ENCODE measurements at places on chromosomes 2 and 18. TPM values are rescaled to one million over a fixed set of nuclear protein-coding genes. Genes with fewer than 3 reads are reported as not detected.

Gene ADRA2B
- 0.84 TPM for polyA plus RNA-seq

GRCh38 chr2:42566837-42567321, 1.6 kb upstream of the MTA3 start:
- peaks cover 27% of the 10 kb centered on the region for H3K4me1 ChIP-seq
- peaks cover 3% of the 10 kb centered on the region for H3K36me3 ChIP-seq
- no peak overlapping the region for H3K4me3 ChIP-seq
- H3K27ac ChIP-seq, result peak overlapping the region; percentile 76

DNA sequence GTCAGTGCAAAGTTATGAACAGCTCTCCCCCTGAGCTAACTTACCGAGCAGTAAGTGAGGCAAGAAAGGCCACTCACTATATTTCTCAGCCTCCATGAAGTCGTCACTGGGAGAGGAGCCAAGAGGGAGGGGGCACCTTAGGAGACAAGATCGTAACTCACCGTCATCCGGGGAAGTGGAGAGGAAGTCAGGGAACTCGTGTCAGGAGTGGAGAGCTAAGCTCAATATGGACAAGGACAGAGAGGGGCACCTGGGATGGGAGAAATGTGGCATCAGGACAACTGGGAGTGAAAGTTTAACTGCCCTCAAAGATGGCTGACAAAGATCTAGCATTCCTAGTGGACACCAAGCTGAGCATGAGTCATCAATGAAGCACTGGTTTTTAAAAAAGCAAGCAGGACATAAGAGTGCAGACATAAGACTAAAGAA, 37.1 kb downstream of the BCL11A start:
- no peaks in the 10 kb centered on the region for H3K27me3 ChIP-seq
- H3K4me3 ChIP-seq, result no peak overlapping the region
- no peak overlapping the region for H3K27ac ChIP-seq
- H3K36me3 ChIP-seq, result peaks cover 6% of the 10 kb centered on the region

DNA sequence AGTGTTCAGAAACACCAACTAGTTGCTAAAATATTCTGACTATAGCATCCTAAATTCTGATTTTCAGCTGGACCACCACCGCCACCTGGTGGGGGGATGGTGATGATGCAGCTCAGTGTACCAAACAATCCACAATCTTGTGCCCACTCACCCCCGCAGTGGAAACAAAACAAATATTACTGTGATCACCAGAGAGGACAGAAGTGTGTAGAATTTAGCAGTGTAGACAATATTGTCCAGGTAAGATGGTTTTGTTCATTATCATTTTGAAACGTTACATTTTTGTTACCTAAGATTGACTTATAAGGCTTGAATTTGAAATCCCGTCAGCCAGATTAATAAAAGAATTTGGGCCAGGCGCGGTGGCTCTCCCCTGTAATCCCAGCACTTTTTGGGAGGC, 31.7 kb upstream of the UBXN4 start:
- DNase-seq, result peak; percentile 24
- H3K4me1 ChIP-seq, result no peaks in the 10 kb centered on the region
- H3K36me3 ChIP-seq, result peaks cover 2% of the 10 kb centered on the region
- no peak overlapping the region for H3K4me3 ChIP-seq

Gene NOTO
- 0.01 TPM for polyA plus RNA-seq
